Jurkat, Clone E6-1 (cell line): ENCODE measurements at places on chromosomes 1 and 21.

GRCh38 chr1:51567653-51568052, 48.6 kb upstream of the EPS15 start:
- DNase-seq = no peak

- no peak for DNase-seq
Measured at GRCh38 chr1:69425871-69426270, 141.9 kb upstream of the LRRC7 start.

GRCh38 chr1:183241471-183241870, 55.4 kb downstream of the LAMC2 start:
- DNase-seq = no peak

DNA sequence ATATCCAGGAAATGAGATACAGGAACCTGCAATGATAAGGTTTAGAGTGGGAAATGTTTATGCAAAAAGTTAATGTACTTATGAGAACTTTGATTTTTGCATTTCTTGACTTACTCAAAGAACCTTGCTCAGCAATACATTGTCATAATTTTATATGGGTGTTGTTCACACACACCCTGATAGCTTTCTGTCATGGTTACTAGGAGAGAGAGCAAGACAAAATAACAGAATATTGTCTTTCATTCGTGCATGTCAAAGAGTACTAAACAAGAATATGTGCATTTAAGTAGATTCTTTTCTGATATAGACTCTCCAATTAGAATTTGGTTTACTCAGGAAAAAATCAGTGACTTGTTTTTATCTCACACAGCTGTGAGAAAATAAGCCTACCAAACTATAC, 27.5 kb upstream of the KCNA3 start:
- no peak for DNase-seq

DNA sequence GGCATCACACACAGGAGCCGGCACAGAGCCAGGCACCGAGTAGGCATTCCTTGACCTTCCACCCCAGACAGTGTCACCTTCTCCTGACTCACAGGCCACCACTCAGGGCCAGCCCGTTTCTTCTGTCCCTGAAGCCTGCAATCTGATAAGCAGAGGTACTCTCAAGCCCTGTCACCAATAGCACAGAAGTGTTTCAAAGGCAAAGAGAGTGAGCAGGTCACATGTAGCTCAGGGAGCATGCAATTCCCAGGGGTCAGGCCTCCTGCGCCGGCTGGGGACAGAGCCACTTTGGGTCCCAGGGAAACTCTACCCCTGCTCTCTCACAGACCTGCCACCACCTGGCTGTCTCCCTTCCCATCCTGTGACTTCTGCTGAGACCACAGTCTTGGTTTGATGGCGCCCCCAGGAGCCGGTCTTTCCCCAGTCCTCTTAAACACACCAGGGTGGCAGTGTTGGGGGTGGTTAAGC, 13.2 kb downstream of the CAPN9 start:
- DNase-seq = no peak

DNA sequence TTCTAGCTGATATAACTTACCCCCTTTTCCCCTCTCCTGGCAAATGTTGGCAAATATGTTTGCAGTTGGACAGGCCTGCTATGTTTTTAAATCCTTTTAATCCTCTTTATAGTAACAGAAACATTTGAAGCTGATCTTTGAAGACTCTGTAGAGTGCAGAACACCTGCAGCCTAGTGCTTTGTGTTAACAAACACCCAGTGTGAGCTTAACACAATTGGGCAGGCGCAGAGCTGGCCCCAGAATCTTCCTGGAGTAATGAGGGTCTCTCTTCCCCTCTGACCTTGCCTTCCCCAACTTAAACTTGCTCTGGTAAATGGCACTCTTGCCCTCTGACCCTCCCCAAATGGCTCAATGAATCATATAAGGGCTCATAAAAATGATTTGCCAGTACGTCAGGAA, 247.9 kb upstream of the LYPLAL1 start:
- no peak for DNase-seq

GRCh38 chr21:46264690-46265144, 20.7 kb downstream of the MCM3AP start:
- DNase-seq = no peak

DNA sequence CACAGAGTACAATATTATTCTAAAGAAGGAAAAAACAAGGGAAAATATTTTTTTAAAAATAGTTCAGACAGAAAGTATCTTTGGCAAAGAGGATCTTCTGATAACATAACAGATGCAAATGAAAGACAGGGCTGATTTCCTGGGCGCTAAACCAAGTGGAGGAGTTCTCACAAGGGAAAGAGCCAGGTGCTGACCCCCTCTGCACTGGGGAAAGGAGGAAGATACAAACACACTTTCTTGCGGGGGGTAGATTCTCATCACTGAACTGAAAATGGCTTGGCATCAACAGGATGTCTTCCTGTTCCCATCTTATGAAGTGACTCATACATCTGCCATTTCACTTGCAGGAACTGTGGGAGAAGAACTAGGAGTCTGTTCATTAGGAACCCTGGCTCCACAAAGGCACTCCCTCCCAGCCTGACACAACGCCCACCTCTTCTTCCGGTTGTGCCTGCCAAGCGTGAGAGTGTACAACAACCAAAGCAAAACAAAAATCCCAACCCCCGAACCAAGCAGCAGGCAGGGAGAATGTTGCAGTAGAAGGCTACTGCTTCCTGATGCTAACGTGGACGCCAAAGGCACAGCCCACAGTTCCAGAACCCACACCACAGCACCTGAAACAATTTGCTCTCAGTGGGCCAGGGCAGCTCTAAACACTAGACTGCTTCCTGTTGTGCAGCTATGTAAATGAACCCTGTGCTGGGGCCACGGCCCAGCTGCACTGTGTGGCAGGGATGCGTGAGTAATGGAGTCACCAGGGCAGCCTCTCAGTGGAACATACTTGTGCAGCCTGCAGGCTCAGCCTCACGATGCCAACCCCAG, 51.0 kb downstream of the GADD45A start:
- DNase-seq = peak; percentile 12

- peak; percentile 69 for DNase-seq
Measured at GRCh38 chr1:97630948-97631347, 289.9 kb downstream of the DPYD start.

DNA sequence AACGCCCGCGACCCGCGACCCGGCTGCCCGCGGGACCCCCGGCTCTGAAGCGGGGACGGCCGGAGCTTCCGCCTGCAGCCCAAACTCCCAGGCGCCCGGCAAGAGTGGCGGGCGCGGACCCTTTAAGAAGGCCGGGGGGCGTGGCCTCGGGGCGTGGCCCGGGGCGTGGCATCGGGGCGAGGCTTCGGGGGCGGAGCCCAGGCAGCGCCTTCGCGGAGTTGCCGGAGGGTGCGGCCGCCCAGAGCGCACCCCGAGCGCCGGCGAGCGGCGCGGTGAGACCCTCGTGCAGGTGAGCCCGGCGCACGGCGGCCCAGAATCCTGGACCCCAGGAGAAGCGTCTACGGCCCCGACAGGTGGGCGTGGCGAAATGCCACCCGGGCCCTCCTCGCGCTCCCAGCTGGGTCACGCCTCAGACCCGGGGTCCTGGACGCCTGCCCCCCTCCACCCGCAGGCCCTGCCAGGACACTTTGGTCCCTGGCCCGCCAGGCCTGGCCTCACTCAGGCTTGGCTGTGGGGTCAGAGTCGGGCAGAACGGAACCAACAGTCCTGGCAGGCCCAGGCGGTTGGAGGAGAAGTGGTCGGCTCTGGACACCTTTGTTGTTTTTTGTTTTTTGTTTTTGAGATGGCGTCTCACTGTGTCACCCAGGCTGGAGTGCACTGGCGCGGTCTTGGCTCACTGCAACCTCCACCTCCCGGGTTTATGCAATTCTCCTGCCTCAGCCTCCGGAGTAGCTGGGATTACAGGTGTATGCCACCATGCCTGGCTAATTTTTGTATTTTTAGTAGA, 14.4 kb downstream of the RNF223 start:
- peak; percentile 59 for DNase-seq

- no peak for DNase-seq
Measured at GRCh38 chr1:27011058-27011764, 1.4 kb downstream of the TENT5B start.

DNA sequence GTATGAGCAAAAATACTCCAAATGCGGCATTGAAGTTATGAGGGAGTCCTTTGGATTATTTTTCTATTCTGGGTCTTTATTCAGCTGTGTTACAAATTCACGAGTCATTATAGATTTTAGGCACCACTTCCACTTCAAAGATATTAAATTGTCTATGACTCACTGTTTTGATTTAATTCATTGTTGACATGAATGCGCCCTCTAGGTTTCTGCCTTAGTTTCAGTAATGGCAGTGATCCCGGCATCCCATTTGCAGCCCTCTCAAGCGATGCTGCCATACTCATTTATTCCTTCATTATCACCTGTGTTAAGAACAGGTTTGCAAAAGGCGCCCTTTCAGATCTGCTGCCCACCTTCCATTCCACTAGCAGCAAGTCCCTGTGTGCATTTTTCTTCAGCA, 14.0 kb downstream of the RSPO1 start:
- DNase-seq = no peak

GRCh38 chr1:117260761-117261423, 50.2 kb upstream of the VTCN1 start:
- no peak for DNase-seq

DNA sequence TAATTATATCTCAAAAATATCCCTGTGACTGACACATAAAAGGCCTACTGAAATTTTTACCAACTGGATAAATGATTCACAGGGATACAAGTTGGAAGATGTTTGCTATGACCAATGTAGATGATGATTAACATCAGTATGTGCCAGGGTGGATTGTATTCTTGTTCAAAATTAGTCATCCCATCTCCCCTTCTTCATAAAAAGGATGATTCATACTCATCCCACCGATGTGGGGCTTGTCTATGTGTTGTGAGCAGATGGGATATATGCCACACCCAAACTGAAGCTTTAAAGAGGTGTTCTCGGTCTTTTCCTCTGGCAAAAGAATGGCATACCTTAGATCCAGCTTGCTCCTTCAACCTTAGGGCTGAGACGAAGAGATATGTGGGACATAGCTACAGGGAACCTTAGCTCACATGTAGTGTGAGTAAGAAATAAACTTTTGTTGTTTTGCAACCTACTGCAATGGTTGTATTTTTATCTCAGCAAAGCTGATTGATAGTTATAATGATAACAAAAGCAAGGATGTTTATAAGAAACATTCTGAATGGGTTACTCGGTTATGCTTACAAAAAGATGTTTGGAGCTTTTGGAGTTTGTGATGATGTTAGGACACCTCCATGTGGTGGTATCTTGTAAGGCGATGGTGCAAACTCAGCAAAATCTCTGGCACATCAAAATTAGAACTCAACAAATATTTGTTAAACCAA, 29.4 kb downstream of the SPATA17 start:
- DNase-seq = no peak

- no peak for DNase-seq
Measured at GRCh38 chr1:93977598-93977945, 68.3 kb upstream of the GCLM start.

DNA sequence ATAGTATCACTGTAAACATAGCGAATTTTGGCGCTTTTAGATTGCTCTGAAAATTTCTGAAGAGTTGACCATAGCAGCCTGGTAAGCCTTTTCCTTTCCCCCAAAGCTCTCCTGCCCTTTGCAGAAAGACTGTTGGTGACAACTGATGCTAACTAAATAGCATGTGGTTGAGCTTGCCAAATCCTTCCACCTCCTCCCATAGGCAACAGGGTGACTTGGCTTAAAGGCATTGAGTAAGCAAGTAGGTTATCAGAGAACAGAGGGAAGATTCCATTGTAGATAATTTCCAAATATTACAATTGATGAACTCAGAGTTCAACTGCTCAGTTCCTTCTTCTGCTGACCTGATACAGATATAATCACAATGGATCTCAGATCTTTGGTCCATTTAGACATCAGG, 19.9 kb upstream of the HMGCL start:
- DNase-seq = no peak

DNA sequence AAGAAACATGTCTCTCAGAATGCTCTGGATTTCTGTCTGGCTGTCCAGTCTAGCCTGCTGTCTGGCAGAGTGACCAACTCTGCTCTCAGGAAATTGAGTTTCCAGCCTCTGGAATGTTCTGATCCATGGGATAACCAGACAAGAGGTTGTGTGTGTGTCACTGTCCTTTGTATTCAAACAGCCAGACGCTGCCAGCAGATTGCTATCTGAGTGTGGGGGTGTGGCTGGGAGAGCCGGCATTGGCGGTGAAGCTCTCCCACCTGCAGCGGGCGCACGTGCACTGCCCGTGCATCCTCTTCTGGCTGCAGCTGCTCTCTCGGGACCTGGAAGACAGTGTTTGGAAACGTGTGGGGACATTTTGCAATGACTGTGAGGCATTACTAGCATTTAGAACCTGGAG, 26.1 kb downstream of the PKP1 start:
- DNase-seq = peak; percentile 84

DNA sequence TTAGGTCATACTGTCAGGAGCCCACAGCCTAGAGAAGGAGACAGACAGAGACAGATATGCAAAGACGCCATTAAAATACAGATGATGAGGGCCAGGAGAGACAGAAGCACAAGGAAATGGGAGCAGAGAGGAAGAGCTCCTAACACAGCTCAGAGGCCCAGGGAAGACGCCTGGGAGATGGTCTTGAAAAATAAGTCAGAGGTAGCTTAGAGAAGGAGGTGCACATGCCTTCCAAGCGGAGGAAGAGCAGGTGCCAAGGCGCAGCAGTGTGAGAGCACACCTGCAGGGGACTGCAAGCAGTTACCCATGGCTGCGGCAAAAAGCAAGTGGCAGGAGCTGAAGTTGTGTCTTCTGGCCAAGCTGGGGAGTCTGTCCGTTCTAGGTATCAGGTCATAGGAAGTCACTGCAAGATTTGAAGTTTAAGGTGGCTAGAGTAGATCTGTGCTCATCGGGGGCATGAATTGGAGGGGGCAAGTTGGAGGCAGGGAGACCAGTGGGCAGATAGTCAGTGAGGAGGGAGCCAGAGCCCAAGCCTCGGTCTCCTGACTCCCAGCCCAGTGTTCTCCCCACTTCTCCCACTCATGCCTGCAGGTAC, 1.3 kb upstream of the TRABD2B start:
- DNase-seq = no peak

DNA sequence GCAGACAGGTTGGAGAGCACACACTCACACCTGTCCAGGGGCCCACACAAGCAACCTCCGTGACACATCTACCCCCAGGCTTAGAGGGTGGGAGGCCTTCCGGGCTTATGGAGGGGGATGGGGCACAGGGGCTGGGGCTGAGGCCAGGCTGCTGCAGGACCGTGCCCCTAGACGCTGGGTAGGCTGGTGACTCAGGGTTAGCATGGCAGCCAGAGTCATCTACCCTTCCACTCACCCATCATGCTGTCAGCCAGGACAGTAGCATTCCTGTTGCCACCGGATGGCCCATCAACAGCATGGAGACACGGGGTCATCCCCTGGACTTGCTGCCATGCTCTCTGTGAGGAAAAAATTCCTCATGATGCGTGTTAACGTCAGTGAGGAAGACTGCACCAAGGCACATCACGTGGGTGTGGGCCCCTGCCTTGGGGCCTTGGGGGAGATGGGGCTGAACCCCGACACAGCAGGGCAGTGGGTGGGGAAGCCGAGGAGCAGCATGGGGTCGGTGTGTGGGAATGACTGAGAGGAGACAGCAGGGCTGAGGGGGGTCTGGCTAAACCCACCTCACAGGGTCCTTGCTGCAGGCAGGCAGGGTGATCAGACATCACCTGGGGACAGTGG, 52.8 kb downstream of the WNT9A start:
- DNase-seq = no peak

- no peak for DNase-seq
Measured at GRCh38 chr1:57007948-57008347, 42.1 kb upstream of the C8B start.
